Left renal pelvis (tissue), 4 donors: ENCODE measurements at places on chromosomes 3 and 15. TPM values are rescaled to one million over a fixed set of nuclear protein-coding genes. Genes with fewer than 3 reads are reported as not detected.

- DNase-seq: no peak
Observed at GRCh38 chr15:74642734-74643664, 27.4 kb downstream of the CLK3 start.

- no peak for DNase-seq
Observed at GRCh38 chr3:65864357-65864904, 174.3 kb downstream of the MAGI1 start.

DNA sequence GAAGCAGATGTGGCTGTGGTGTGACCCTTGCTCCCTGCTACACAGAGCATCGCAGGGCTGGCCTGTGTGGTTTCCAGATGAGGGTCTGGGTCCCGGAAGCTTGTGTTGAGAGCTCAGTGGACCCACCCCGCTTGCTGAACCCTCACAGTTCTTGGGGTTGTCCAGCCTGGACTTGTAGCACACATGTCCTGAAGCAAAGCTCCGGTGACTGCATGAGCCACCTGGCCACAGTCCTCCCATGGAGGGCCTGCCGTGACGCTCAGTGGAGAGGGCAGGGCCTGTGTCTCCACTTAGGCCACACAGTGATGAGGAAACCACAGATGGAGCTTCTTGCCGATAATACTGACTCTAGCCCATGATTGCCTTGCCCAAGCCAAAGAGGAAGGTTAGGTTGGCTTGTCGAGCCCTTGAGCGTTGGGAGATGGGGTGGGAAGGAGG lies 62.6 kb downstream of the RGMA start:
- DNase-seq: no peak

DNA sequence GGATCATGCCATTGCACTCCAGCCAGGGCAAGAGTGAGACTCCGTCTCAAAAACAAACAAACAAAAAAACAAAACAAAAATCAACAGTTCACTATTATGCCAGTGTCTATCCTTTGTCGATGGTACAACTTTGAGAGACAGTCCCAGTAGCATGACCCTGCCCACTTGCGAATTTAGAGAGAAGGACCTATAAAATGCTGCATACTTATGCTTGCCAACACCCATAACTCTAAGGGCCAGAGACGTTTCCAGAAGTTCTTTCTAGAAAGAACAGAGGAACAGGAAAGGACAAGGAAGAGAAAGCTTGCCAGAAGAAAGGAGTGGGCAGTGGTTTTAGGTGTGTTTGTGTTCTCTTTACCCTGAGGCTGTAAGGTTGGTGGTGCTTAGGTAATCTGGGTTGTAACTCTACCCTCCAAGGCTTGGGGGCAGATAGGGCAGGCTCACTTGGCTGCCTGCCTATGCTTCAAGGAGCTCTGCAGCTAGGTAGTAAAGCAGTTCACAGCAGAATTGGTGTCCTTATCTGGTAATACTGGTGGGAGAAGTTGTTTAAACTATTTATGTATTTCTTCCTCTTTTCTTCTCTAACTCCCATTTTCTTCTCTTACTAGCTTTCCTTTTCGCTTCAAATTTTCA lies 50.6 kb upstream of the SPPL2A start:
- DNase-seq: no peak

PAK6 gene
- 6.3 TPM for polyA plus RNA-seq

MKRN3 gene
- polyA plus RNA-seq: 0.45 TPM
